ENCODE measurements at places on chromosomes 2 and 18.

DNA sequence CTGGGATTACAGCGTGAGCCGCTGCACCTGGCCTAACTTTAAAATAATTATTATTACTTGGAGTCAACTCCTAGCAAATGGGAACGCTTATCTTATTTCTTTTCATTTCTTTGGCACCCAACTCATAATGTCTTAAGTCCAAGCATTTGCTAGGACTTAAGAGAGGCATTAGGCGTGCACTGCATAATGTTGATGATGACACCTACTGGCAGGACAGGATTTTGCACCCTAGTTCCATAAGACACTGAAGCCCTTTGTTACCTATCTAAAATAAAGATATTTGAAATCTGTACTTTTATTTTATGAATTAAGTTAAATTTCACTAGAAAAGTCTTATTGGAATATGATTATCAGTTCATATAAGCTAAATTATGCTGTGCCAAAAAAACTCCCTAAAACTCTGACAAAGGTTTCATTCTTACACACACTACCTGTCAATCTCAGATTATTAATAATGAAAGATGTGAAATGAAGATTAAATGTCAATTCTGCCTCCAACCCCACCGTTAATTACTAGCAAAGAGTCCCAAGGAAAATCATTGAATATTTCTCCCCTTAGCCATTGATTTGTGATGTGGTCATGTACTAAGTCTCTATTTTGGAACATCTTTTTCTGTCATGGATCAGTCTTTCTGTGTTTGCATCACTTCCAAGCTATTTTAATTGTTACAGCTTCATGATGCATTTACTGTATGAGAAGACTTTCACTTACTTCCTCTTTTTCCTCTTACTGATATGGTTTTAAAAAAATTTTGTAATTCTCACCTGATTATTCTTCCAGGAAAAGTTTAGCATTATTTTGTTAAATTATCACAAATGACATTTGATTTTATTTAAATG lies 12.7 kb upstream of the CDH2 start:
- peak; percentile 34 for DNase-seq

- no peak for DNase-seq
Measured at GRCh38 chr2:164719996-164720941, 99.0 kb upstream of the GRB14 start.

- no peak for DNase-seq
Measured at GRCh38 chr2:8312221-8312620, 369.6 kb upstream of the ID2 start.

DNA sequence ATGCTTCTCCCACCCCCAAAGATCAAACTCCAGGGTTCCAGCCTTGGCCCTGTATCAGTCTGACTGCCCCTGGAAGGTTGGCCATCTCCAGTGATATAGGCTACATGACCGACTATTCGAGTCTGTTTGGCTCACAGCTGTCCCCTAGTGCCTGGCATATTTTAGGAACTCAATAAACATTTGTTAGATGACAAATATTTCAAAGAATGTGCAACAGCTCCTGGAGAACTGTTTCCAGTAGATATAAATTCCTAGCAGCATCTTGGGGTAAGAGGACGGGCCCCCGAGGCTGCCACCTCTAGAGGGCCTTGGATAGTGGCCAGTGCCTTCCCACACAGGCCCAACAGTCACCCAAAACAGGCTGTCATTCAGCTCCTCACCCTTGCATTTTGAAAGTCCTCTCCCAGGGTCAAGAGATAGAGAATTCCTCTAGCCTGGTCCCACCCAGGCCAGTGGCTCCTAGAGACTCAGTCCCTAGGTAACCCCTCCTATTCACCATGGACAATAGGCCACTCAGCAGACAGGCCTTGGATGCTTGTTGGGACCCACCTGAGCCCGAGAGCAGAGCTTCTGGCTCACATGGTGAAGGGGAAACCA lies 45.1 kb upstream of the ATP6V1B1 start:
- no peak for DNase-seq

DNA sequence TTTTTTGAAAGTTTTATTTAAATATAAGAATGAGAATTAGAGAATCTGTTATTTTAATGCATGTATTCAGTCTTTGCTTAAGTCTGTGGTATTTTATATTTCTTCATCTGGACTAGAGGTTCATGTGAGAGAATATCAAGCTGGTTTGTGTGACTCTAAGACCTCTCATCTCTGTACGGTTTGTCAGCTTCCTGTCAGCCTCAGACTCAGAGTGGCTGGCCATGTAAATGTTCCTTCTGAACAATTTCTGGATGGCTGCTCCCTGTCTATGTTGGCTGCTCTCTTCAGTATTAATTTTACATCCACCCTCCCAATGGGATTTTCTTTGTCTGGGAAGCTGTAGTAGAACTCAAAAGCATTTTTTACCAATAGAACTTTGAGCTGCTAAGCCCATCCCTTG lies 225.3 kb upstream of the THUMPD2 start:
- no peak for DNase-seq

GRCh38 chr2:236604575-236605344 lies 35.1 kb downstream of the ACKR3 start:
- no peak for DNase-seq

- no peak for DNase-seq
Measured at GRCh38 chr2:9640403-9641104, 9.8 kb upstream of the YWHAQ start.

DNA sequence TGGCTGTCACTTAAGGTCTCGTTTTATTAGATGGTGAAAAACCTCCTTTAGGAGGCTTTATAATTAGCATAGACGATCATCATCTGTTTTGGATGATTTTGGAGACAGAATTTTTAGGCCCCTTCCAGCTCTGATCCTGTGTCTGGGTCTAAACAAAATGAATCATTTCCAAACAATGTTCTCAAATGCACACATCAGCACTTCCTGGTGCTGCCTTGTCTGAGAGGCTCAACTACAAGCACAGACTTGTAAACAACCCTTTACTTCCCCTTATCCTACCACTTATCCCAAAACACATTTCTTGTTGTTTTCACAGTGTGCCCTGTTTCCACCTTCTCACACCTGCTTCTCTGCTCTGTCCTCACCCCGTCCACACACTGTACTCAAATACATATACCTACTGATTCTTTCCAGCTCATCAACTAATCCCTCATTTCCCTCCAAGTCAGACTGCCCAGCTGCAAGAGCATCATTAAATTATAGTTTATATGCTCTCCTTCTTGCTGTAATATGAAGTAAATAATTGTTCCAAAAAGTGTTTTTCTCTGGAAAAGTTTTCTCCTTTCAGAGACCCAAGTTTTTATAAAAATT lies 71.2 kb upstream of the COL3A1 start:
- DNase-seq, result no peak

- DNase-seq, result no peak
Measured at GRCh38 chr2:124572934-124573634, 548.0 kb downstream of the CNTNAP5 start.

DNA sequence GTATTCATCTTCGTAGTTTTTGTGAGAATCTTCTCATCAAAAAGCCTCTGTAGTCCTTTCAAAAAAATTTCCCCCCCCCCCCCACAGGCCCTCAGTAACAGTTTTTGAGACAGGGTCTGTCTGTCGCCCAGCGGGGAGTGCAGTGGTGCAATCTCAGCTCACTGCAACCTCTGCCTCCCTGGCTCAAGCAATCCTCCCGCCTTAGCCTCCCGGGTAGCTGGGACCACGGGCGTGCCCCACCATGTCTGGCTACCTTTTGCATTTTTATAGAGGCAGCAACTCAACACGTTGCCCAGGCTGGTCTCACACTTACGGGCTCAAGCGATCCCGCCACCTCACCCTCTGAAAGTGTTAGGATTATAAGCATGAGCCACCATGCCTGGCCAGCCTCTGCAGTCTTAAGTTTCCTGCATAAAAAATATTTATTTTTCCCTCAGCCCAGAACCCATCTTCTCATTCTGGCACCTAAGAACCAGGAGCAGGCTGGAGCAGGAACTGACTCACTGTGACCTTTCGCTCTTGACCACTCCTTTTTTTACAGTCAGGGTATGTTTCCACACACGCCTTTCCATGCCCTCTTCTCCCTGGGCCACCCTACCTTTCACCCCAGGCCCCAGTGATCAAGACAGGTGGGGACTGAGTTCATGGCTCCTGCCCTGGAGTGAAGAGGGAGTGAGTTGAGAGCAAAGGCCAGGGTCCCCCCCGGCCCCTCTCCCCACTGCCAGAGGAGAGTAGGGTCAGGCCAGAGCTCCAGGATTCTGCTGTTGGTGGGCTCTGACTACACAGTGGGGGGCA lies 32.5 kb upstream of the NT5DC4 start:
- no peak for DNase-seq

- DNase-seq, result no peak
Measured at GRCh38 chr2:19408592-19408991, 50.2 kb upstream of the OSR1 start.

- no peak for DNase-seq
Measured at GRCh38 chr2:232524771-232525170, 1.2 kb upstream of the CHRND start.

GRCh38 chr2:228669690-228670089 lies 488.2 kb upstream of the SPHKAP start:
- no peak for DNase-seq

DNA sequence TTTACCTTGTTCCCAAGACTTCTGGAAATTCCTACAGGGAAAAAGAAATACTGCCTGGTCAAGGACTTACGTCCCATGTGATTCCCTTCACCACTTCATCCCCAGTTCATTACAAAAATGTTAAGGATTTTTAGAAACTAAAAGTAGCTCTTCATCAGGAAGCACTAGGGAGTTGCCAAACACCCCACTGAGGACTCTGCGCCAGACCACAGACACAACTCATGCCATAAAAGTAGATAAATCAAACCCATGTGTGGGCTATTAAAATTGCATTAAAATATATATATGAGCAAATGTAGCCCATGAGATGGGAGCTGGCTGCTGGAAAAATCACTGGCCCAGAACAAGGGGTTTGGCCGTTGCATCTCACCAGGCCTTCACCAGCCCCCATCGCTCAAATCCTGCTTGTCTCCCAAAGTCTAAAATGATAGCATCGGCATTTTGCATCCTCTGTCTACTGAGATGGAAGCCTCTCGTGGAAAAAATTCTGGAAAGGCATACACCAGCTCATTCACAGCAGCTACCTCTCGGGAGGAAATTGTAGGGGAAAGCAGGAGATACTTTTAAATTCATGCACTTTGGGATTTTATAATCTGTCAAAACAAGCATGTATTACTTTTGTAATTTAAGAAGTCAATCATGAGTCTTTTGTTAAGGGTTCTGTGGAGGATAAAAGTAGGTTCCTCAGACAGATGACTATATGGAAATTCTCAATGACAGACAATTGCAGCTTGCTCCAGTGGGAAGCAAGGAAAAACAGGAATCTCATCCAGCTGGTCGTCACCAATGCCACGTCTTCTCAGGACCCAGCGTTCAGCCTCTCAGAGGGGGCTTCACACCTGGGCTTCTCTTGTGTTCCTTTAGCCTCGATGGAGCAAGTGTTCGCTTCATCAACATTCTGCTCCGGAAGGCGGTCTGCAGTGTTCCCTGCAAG lies 113.9 kb downstream of the MREG start:
- DNase-seq, result no peak

DNA sequence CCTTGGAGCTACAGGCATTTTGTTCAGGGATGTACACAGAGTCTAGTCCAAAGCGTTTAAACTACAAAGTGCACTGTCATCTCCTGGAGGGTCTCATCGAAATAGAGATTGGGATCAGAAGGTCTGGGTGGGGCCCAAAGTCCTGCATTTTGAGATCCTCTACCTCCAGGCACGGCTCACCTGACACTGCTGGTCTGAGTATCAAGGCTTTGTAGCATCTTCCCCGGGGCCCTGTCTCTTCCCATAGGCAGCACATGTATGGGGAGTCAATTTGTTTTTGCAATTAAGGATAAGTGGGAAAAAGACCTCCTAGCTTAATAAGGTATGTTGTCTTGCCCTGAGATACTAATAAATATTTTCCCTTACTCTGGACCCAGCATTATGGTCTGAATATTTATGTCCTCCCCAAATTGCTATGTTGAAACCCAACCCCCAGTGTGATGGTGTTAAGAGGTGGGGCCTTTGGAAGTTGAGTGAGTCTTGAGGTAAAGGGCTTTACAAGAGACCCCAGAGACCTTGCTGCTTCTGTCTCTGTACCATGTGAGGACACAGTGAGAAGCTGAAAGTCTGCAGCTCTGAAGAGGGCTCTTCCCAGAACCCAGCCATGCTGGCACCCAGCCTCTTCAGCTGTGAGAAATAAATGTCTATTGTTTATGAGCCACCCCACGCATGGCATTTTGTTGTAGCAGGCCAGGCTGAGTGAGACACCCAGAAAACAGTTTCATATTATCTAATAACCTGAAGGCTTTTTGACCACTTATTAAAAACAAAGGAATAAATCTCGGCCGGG lies 258.7 kb upstream of the HS6ST1 start:
- no peak for DNase-seq

DNA sequence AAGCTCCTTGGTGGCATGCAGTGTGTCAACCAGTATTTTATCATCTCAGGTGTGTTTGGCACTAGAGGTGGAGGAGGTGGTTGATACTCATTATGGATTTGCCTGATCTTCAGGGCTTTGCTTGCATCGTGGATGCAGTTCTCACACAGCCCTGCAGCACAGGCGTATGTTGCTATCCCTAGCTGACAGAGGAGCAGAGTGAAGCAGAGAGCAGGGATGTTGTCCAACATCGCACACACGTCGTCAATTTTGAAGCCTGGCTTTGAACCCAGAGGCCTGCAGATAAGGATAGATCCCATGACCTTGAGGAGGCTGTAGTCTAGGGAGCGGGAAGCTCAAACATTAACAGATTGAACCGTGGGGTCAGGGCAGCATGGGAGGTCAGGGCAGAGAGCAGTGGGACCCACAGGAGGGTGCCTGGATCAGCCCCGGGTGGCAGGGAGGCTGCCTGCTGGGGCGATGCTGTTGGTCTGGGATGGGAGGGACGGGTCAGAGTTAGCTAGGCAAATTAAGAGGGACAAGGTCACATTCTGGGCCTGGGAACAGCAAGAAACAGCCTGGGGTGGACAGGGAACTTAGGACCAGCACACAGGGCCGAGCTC lies 4.2 kb downstream of the RNF144A start:
- no peak for DNase-seq

DNA sequence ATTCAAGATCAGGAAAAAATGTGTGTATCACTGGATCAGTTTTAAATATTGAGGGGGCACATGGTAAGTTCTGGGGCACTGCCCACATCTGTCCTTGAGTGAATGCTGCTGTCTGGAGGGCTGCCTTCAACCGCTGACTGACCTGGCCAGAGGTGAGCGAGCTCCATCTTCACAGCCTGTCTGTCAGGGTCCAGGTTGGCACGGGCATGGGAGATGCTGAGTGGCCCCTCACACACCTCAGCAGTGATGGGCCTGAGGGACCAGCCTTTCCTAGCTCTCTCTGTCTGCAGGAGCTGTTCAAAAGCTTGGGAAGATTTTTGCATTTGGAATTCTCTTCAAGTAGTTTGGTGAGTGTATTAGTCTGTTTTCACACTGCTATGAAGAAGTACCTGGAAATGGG lies 114.8 kb upstream of the ALKAL2 start:
- no peak for DNase-seq

DNA sequence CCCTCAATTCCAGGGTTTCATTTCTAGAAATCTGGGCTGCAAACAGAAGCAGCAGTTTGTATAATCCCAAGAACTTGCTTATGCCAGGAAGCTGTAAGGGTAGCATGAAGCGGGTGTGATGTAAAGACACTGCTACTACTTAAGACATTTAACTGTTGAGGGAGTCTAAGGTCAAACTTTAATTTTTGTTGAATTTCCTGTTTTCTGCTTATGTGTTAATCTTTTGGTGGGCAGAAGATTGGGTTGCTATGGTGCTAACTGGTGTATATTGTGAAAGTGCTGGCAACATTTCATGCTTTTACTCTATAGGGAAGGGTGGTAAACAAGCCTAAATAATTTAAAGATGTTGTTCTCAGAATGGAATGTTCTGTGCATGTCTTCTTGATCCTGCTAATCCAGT lies 2.7 kb downstream of the NCOA1 start:
- DNase-seq, result no peak
